Sciatic nerve (tissue), 2 donors: ENCODE measurements at places on chromosomes 11 and 22.

- no peak for DNase-seq
Observed at GRCh38 chr11:118148856-118149255, 3.8 kb downstream of the SCN4B start.

GRCh38 chr11:130448416-130449309 lies at the start of gene ADAMTS15:
Gene ADAMTS15 (plus strand): TSS chr11:130448645. CDS start chr11:130448974, 329 bp downstream.
- peak; percentile 88 for DNase-seq

GRCh38 chr11:95652002-95652472 lies 137.5 kb downstream of the FAM76B start:
- no peak for DNase-seq

DNA sequence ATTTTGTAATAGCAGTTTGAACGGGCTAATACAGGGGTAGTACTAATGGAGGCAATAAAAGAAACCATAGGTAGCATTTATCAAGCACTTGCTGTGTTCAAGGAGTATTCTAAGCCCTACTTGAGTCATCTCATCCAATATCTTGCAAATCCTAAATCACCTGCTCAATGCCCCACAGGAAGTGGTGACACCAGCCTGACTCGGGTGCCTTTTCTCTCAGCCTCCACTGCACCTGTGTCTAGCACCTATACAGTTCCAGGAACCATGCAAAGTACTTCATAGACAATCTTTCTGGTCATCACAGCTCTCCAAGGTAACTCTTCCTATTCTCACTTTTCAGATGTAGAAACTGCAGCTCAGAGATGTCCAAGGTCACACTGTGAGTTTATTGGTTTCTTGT lies 98.0 kb downstream of the PRR5L start:
- no peak for DNase-seq

DNA sequence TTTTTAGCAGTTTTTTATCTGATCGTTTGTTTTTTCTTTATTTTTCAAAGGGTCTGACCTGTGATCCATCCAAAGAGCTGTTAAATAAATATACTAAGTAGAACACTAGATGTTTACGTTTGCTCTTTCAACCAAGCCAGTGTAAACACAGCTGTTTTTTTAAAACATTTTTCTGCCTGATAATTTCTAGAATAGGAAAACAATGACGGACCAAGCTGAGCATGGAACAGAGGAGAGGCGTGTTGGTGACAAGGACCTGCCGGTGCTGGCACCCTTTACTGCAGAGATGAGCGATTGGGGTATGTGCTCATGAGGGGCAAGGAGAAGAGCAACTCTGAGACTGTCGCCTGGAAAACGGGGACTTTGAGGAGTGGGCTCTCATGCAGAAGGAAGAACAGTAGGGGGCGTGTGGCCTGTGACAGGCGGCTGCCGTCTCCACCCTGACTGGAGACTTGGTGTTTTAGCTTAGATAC lies 28.6 kb upstream of the PANX2 start:
- DNase-seq, result no peak

GRCh38 chr22:24489011-24489410 lies 6.1 kb upstream of the UPB1 start:
- no peak for DNase-seq

DNA sequence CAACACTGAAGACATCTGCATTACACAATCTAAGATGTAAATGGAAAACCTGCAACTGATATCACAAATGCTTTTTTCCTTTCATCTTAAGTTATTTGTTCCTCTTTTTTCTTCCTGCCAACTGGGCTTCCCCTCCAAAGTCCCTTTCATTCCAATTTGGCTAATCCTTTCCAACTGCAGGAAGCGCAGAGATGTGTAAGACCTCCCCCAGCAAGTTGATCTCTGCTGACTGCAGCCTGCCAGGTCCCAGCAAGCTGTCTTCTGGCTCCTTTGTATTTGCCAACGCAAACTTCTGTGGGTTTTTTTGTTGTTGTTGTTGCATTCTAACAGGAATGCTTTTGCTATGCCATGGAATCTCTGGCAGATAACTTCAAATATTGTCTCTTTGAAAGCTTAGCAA lies 38.5 kb upstream of the LRRC4C start:
- no peak for DNase-seq

GRCh38 chr11:119734788-119735187 lies 5.8 kb upstream of the NECTIN1 start:
- DNase-seq, result no peak

DNA sequence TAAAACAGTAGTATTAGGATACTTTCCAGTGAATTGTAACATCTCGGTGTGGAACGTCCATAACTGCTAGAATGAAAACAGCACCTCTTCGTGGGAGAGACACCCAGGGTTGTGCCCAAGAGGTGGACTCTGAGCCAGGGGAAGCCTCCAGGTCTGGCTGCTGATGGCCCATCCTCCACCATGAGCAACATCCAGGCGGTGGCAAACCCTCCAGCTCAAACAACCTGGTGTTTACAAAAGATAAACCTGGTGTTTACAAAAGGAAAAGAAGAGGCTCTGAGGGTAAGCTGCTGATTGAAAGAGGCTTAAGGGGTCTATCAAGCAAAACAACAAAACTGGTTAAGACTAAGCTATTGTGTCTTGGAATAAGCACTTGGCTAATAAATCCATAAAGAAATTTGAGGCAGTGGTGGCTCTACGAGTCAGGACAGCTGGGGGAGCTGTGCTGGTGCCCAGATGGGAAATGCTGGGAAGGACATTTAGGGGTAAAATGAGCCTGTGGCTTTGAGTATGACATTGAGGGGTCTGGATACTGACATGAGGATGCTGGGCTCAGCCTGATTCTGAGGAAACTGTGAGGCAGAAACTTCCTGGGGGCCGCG lies 909.0 kb downstream of the BRD1 start:
- no peak for DNase-seq

- DNase-seq, result no peak
Observed at GRCh38 chr11:116909245-116909644, 71.8 kb upstream of the APOA1 start.

DNA sequence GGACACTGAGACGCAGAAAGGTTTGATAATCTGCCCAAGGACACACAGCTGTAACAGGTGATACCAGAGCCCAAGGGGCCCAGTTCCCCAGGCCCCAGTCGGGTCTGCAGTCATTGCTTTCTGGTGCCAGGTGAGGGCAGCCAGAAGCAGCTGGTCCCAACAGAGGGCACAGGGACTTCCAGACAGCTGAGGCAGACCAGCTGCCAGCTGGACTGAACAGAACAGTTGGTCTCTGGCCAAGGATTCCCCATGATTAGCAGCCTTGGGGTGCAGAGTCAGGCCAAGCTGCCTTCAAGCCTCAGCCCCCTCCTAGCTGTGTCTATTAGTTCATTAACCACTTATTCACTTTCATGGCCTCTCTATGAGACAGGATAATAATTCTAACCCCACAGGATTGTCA lies 105.6 kb downstream of the RRAS2 start:
- no peak for DNase-seq
